ENCODE measurements at places on chromosomes 11 and 22.

DNA sequence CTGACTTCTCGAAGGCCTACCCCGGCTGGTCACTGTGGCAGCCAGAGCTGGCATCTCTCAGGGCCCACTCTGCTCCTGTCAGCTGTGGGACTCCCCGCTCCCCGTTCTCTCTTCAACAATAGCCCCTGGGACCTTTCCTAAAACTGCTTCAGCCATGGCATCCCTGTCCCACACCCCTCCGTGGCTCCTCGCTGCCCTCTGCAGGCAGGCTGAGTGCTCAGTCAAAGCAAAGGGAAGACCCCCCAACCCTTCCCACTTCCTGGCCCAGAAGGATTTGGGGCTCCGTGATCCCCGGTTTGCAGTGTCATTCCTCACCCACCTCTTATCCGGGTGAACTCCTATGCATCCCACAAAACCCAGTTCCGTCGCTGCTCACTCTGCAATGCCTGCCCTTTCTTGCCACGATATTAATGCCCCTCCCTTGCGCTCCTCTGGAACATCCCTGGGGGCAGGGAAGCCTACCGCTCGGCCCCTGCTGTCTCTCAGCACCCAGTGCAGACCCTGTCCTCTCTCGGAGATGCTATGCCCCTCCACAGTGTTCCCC is 1.6 kb upstream of the TH start:
- DNase-seq = no peak

DNA sequence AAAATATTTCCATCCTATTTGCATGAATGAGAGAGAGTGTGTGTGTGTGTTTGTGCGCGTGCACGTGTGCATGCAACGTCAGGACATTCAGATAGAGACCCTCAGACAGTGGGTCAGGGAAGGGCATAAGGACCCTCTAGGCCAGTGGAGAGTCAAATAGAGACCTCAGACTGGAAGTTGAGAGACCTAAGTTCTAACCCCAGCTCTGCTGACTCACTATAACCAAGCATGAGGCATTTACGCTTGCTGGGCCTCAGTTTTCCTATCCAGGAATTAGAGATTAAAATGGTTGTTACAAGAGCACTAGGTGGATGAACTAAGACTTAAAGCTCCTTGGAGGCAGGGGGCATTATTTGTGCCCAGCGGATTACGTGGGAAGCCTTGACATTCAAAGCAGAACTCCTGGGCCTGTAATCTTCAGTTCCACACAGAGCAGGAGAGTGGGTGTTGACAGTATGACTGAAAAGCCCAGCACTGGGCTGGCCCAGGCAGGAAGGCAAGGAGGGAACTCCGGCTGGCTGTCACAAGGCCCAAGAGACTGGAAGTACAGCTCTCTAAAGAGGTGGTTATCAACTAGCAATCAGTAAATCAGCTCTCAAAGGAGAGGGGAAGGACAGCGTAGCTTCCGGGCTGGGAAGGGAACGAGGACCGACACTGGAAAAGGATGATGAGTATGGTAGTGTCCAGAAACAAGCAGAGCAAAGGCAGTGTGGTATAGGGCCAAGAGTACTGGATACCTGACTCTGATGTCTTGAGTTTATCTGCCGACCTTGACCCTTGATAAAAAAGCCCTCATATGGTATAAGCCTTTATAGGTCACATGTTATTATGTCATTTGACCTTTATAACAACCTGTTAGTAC is 9.2 kb downstream of the RHOG start:
- DNase-seq = no peak

DNA sequence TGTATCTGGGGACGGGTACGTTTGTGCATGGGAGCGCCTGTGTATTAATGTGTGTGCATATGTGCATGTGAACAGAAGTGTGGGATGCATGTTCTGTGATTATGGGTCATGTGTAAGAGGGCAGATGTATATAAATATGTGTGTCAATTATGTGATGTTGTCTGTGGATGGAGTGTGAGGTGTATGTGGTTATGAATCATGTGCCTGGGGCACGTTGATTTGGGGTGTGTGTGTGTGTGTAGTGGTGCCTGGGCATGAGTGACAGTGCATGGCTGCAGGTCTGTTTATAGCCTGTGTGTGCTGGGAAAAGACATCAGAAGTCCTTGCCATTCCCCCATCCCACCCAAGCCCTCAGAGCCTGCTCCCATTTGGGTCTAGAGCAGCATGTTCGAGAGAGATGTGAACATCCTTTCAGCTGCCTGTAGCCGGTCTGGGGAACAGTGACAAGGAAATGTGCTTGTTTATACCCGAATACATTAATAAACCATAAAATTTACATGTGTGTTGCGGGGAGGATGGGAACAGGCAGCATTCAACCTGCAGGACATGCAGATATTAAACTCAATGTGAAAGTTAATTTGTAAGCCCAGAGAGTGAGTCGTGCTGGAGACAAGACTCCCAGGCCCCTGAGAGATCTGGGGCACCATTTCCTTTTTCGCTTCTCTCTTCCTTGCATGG is 129.0 kb downstream of the NECTIN1 start:
- DNase-seq = no peak

DNA sequence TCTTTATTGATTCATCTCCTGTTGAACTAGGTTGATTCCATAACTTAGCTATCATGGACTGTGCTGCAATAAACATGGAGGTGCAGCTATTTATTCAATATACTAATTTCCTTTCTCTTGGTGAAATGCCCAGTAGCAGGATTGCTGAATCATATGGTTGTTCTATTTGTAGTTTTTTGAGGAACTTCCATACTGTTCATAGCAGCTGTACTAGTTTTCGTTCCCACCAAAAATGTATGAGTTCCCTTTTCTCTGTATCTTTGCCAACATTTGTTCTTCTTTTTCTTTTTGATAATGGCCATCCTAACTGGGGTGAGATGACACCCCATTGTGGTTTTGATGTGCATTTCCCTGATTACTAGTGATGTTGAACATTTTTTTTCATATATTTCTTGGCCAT is 87.2 kb upstream of the NAV2 start:
- no peak for DNase-seq

GRCh38 chr11:72195518-72196270 is 3.8 kb downstream of the FOLR1 start:
- no peak for DNase-seq

- no peak for DNase-seq
Measured at GRCh38 chr11:971092-971690, 45.5 kb downstream of the AP2A2 start.

GRCh38 chr22:22571429-22571828 is 12.4 kb upstream of the PRAME start:
- no peak for DNase-seq

DNA sequence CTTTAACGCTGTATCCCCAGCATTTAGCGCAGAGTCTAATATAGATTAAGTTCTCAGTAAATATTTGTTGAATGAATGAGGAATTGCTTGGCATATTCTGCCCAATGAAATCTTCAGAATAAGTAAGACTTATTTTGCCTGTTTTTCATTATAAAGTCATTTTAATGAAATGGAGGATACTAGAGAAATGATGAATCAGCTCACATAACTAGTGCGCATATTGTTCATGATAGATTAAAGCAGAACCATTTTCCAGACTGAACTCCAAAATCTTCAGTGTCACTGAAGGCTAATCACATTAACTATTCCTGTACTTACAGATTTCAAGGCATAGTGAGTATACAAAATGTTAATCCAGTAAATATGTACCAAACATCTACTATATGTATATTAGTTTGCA is 29.6 kb downstream of the ACER3 start:
- no peak for DNase-seq

GRCh38 chr11:59802639-59803176 is 7.9 kb downstream of the MRPL16 start:
- no peak for DNase-seq

- DNase-seq = no peak
Measured at GRCh38 chr22:17161991-17162390, 2.9 kb upstream of the HDHD5 start.

GRCh38 chr22:23548501-23549197 is 31.4 kb downstream of the IGLL1 start:
- no peak for DNase-seq

GRCh38 chr11:103453915-103454709 is 344.9 kb downstream of the DYNC2H1 start:
- no peak for DNase-seq

GRCh38 chr22:47801541-47802245 is 1039.2 kb downstream of the TBC1D22A start:
- no peak for DNase-seq

DNA sequence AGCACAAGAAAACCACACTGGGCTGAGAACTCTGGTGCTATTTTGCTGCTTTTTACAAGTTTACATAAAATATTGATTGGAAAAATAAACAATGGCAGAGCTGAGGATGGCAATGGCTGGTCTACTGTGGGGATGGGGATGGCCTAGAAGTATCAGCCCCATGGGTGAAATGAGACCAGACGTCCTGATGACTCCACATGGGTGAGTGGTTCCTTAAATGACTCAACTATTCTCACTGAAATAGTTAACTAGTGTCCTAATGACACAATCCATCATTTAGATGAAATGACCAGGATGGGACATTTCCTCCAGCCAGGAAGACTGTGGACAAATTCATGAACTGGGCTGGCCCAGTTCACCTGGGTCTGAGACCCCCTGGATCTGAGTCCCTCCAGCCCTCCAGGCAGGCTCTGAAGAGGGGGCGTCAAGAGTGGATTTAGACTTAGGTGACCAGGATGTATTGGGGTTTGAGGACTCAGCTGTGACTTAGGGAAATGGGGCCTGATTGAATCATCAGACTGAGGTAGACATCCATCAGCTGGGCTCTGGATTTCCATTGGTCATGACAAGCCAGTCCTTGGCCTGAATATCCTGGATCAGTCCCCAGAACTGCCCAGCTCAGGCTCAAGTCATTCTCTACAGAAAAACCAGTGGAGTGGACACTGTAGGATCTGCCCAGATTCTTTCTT is 98.2 kb upstream of the IGLL5 start:
- no peak for DNase-seq

- peak; percentile 33 for DNase-seq
Measured at GRCh38 chr22:26502688-26503561, 9.3 kb downstream of the TFIP11 start.

DNA sequence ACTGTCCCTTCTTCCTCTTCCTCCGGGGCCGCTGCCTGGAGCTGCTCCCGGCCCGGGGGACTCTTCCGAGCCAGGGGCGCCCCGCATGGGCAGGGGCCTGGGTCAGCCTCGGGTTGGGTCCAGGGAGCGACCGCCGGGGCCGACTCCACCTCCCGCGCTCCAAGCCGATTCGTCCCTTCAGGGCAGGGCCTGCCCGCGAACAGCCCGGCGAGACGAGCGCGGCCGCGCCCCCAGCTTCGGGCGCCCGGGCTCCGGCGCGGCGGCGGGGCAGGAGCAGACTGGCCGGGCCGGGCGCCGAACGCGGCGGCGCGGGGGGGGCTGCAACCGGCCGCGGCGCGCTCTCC is at the start of gene LARGE1:
Gene LARGE1, minus strand, starts transcription at position 280 of the 344 bp plus-strand sequence.
- DNase-seq = no peak

DNA sequence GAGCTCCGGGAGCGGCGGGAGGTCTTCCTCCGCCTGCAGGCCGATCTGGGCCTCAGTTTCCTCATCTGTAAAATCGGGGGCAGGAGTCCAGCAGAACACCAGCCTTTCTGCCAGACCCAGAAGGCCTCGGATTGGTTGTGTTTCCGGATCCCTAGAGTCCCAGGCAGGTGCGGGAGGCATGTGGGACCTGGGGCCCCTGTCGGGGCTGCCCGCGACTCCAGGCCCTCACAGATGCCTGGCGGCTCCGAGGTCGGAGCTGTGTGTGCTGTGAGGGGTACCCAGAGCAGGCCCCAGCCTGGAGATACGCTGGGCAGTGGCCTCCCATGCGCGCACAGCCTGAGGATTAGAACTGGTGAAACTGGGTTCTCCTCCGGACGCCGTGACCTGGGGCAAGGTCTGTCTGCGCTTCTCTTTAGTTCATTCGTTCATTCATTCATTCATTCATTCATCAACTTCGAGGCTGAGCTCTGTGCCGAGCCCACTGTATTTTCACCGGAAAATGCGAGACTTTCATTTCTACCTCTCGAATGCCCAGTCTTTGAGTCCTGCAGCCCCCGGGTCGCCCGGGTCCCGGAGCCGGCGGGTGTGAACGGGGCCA is 24.6 kb downstream of the FLRT1 start:
- no peak for DNase-seq

GRCh38 chr11:64809781-64810241 is 540 bp downstream of the MEN1 start:
- no peak for DNase-seq

- DNase-seq = no peak
Measured at GRCh38 chr11:109984634-109985289, 108.4 kb upstream of the ZC3H12C start.

DNA sequence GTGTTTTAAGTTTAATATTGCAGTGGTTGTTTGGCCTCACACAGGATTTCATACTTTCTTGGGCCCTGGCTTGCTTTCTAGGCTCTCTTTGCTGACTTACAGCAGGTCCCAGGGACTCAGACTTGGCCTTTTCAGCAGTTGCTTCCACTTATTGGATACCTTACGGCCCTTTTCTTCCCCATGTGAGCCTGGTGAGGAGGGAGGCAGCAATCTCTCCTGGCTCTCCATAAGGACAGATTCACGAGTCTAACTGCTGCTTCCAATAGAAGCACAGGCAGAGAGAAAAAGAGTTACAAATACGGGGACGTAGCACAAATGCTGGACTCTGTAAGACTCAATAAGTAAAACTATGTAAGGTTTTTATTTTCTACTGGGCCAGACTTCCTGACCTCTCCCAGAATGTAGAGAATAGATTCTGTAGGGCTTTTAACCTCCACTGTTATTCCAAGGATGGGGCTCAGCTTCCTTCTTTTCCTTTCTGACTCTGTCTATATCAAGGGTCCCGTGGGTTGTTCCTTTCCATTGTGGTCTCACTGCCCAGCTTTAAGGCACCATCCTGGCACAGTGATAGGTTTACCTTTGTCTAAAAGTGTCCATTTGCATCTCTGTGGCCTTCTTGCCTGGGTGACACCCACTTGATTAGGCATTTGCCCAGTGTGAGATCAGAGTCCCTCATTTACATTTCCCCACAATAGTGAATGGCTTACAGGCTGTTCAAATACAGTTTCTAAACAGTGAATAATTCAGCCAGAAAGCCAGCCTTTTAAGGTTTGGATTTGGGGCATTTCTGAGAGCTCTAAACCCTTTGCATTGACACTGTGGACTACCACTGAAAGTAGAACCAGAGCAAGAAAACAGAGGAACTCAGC is 92.8 kb downstream of the RASSF10 start:
- no peak for DNase-seq

GRCh38 chr11:111012491-111012890 is 233.0 kb upstream of the POU2AF2 start:
- no peak for DNase-seq

- no peak for DNase-seq
Measured at GRCh38 chr11:1967641-1968225, 20.6 kb downstream of the MRPL23 start.
